ENCODE measurements at places on chromosomes 11 and 22. TPM values are rescaled to one million over a fixed set of nuclear protein-coding genes. Genes with fewer than 3 reads are reported as not detected.
A peak's percentile ranks its signal among the peaks of the same experiment; 100 is the strongest.

- DNase-seq, result no peak
Measured at GRCh38 chr11:108241330-108242037, 18.6 kb downstream of the ATM start.

GRCh38 chr11:113675003-113675561 lies 31.0 kb downstream of the TMPRSS5 start:
- no peak for DNase-seq

The KLHL35 gene
- total RNA-seq, result 0.75 TPM

- DNase-seq, result no peak
Measured at GRCh38 chr11:108733479-108734116, 68.7 kb downstream of the DDX10 start.

The OR5B21 gene
- not detected for total RNA-seq

The OR8G1 gene
- total RNA-seq, result not detected

- DNase-seq, result no peak
Measured at GRCh38 chr22:43319661-43320486, 23.3 kb downstream of the SCUBE1 start.

GRCh38 chr22:31623592-31624304 lies 38.3 kb downstream of the PISD start:
- no peak for DNase-seq

The OR52A1 gene
- total RNA-seq, result not detected

DNA sequence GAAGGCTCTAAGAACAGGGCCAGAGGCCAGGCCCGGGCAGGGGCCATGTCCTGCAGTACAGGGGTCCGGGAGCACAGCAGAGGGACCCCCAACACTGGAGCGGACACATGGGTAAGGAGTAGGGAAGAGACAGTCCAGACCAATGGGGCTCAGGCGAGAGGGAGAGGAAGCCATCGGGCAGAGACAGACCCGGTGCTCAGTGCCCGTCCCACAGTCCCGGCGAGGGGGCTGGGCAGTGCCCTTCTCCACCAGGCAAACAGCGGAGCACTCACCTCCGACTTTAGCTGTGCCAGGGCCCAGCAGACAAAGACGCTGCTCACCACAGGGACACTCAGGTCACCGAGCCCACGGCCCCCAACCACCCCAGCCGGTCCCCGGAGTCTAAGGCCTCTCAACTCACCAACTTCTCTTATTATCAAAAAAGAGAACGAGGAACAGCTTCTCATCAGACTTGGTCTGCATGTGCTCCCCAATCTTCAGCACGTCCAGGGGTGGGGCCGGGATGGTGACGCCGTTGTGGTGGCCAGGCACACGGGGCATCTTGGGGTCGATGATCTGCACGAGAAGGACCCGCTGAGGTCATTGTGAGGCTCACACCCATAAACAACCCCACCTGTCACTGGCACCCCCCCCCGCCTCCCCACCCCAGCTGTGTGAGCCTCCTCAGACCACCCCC lies 52.3 kb downstream of the BRD1 start:
- no peak for DNase-seq

GRCh38 chr22:50304528-50305392 lies 2.7 kb downstream of the PLXNB2 start:
- no peak for DNase-seq

- DNase-seq, result no peak
Measured at GRCh38 chr11:132904607-132905006, 627.7 kb downstream of the OPCML start.

GRCh38 chr11:104095791-104096190 lies 59.4 kb downstream of the DDI1 start:
- no peak for DNase-seq

The ABCG4 gene
- 1.0 TPM for total RNA-seq

DNA sequence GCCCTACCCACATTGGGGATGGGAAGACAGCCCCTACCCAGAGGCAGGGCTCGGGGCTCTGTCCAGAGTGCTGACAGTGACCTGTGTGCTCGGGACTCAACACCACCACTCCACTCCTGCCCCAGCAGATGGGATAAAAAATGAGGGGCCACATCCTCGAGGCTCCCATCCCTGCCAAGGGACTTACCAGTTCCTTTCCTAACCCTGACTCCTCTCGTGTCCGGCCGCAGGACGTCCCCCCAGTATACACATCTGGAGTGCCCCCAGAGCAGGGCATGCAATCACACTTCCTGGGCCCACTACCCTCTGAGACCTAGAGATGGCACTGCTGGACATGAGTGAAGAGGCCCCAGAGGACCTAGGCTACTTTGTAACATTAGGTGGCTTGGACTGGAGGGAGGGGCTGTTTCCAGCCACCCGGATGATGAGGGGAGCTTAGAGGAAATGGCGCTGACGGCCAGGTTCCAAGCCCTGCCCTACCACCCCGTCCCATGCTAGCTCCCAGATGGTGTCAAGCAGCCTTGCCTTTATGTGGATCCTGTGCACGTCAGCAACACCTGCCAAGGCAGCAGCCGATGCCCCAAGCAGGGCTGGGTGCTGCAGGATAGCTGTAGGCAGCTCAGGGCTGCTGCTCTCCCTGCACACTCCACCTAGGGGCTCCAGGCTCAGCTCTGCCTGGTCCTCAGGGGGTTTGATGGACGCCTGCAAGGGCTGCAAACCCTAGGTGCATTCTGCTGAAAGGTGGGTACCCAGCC lies 86.6 kb downstream of the DGCR2 start:
- no peak for DNase-seq

The MEI1 gene
- total RNA-seq, result 0.40 TPM

The DDTL gene
- 3.5 TPM for total RNA-seq

- no peak for DNase-seq
Measured at GRCh38 chr11:35242412-35243242, 103.7 kb downstream of the CD44 start.

The OR8A1 gene
- not detected for total RNA-seq

DNA sequence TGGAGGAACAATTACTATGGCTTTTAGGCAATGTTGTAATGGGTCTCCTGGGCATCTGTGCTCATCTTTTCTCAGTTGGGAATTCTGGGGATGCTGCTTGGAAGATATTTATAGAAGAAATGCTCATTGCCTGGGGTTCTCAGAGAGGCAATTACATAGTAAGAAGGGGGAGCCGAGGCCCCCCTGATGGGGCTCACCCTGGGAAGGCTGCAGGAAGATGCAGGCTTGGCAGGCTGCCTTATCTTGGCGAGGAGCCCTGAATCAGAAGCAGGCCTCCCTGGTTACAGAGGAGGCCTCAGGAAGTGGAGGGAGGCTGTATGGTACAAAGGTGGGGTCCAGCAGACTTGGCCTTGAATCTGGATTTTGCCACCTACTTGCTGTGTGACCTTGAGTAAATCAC lies 60.6 kb upstream of the CRYBB3 start:
- DNase-seq, result no peak

GRCh38 chr22:46072110-46072881 lies 78.0 kb upstream of the PPARA start:
- DNase-seq, result peak; percentile 86

DNA sequence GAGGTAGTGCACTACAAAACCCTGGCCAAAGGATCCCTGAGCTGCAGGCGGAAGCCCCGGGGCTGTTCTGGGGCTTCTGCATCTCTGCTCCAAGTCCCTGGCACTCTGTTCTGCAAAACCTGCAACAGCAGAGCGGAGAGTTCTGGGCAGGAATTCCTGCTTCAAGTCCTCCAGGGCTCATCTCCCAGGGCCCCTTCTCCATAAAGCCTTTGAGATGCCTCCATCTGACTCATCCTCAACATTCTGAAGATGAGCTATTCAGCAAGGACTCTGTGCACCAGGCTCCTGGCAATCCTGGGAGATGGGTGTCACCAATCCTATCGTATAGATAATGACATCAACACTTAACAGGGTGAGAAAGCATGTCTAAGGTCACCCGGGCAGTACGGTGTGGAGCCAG lies 19.3 kb downstream of the SYN3 start:
- no peak for DNase-seq

- no peak for DNase-seq
Measured at GRCh38 chr11:68974421-68975194, 6.2 kb downstream of the MRGPRD start.

The P2RY6 gene
- 6.9 TPM for total RNA-seq
